ENCODE measurements at places on chromosomes 11 and 22. TPM values are rescaled to one million over a fixed set of nuclear protein-coding genes. Genes with fewer than 3 reads are reported as not detected.

DNA sequence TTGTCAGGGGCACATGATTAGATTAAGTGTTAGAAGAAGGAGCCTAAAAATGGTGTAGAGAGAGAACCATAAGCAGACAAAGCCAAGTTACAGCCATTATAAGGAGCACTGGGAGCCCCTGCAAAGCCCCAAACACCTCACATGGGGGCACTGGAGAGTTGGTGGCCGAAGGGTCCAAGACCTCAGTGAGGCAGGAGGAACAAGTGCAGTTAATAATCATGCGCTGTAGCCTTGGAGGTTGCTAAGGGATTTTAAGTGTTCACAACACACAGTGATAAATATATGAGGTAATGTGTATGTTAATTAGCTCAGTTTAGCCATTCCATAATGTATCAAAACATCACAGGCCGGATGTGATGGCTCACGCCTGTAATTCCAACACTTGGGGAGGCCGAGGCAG, 54.4 kb upstream of the JAM3 start:
- peak; percentile 50 for DNase-seq

DNA sequence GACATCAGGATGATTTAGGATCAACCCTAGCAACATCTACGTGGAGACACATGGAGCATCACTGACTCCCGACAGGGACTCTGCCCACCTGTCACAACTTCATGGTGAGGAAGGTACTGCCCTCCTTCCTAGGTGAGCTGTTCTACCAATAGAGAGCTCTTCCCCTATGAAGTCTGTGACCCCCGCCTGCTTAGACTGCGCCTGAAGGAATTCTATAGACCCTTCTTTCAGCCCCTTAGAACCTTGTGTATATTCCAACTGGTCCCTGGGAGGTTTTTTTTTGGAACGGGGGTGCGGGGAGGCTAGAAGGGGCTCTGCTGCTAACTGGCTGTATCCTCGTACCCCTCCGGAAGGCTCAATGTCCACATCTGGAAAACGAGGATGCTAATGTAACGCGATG, 566 bp downstream of the INTS4 start:
- DNase-seq, result no peak

- no peak for DNase-seq
These were observed 109.3 kb downstream of the ARL14EP start for GRCh38 chr11:30432178-30432577.

The IL10RA gene
- 0.74 TPM for total RNA-seq

DNA sequence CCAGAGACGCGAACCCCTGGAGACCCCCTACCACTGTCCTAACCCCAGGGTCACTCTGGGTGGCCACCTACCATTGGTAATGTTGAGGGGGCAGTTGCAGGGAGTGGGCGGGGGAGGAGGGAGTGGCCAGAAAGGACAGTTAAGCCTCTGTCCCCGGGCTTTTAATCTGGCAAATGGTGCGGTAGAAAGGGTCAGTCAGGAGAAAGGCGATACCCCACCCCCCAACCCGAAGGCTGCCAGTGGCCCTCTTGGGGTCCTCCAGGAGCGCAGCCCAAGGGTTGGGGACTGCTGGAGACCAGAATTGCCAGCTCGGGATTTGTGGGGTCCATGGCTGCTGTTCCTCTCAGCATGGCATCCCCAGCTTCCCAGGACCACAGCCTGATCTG, 742 bp downstream of the P2RY2 start:
- no peak for DNase-seq
